ENCODE measurements at places on chromosomes 16 and 17.

DNA sequence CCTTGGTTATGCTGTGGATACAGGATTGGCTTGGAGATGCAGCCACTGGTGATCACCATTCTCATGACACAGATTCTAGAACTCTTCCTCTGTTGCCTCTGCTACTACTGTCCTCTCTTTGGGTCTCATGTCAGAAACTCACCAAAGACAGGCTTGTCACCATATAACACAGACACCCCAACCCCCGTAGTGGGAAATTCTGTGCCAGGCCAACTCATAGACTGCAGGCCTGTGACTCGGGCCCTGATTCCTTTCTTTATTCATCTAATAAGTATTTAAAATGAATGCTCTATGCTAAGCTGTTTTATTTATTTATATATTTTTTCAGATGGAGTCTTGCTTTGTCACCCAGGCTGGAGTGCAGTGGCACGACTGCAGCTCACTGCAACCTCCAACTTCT is 9.5 kb downstream of the CYB5D2 start:
- no peak for DNase-seq

- no peak for DNase-seq
These were observed 1.8 kb upstream of the HELZ start for GRCh38 chr17:67246653-67247415.

- no peak for DNase-seq
These were observed 156.2 kb upstream of the TNRC6C start for GRCh38 chr17:77802333-77802615.

GRCh38 chr16:14505846-14506245 is 124.2 kb downstream of the PARN start:
- no peak for DNase-seq

- peak; percentile 32 for DNase-seq
These were observed 1.8 kb downstream of the KIAA0513 start for GRCh38 chr16:85029408-85029784.

Data from stimulated activated CD8-positive, alpha-beta memory T cell treated with anti-CD3 and anti-CD28 coated beads, Interleukin-4, amount 100 ng/mL, for 4 hours (primary cell).